ENCODE measurements at places on chromosomes 2 and 18.

- no peak for DNase-seq
Observed at GRCh38 chr2:3139906-3140305, 237.7 kb downstream of the EIPR1 start.

DNA sequence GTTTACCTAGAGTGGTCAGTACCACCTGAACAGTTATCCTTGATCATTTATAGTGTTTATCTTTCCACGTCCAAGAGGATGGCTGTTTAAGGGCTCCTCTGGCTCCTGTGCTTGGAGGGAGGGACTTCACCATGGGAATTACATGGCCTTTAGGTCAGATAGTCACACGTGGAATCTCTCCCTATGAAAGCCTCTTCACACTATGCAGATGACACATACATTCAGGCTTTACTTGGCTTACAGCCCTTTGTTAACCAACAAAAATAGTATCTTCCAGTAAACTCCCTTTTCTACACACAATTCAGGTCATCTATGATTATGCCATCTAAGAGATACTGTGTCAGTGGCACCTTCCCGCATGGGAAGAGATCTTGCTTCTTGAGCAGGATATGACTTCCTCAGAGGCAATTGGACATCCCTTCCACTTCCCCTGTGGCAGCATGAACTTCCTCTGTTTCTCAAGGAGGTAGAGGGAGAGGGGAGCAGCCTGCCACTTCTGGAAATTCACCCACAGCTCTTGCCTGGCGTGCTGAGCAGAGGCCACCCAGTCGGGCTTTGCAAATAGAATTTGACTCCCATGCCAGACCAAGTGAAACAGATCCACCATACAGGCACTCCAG lies 53.5 kb downstream of the COLEC12 start:
- peak; percentile 86 for DNase-seq

DNA sequence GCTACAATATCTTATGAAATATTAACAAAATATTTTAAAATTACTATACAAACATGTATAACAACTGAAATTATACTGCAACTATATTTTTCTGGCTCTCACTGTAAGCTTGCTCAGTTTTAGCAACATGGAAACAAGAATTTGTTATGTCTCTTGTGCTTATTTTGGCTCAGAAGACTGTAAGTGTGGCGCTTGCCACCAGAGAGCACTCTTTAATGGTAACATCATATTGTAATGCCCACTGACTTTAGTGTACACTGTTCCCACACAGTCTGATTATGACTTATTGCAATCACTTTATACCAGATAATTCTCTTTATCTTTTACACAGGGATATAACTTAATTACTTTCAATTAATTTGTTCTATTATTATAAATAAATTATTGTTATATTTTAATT lies 1500.6 kb upstream of the TMEFF2 start:
- no peak for DNase-seq

- no peak for DNase-seq
Observed at GRCh38 chr2:191715471-191715870, 37.5 kb downstream of the NABP1 start.

DNA sequence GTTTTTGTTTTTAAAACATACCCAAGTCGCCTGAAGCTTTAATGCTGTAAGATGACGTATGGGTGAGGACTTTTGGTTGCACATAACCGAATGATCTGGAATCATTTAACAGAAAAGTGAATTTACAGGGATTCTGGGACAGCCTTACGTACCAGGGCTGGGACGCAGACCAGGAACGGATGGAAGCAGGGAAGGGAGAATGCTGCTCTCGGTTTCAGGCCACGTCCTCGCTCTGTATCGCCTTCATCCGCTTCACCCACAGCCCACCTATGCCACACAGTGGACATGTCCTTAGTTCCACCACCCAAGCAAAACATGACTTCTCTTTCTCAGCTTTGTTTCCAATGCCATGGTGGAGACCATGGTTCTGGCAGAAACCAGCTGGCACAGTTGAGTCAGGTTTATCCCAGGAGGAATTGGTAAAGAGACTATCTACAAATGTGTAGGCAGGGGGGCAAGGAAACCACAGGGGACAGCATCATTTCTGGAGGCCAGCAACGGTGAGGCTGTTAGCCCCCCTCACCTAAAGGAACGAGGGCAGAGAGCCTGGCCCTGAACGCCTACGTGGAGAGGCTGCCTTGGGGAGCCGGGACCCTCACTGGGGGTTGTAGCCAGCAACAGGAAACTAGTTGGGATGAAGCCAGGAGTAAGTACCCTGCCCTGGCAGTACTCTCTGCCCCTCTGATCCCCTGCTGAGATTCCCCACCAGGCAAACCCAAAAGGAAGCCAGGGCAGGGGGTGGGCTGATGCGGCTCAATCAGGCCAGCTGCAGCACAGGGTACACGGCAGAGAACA lies 132.5 kb downstream of the NDUFA10 start:
- no peak for DNase-seq

- no peak for DNase-seq
Observed at GRCh38 chr2:63879876-63880433, 38.3 kb downstream of the UGP2 start.

DNA sequence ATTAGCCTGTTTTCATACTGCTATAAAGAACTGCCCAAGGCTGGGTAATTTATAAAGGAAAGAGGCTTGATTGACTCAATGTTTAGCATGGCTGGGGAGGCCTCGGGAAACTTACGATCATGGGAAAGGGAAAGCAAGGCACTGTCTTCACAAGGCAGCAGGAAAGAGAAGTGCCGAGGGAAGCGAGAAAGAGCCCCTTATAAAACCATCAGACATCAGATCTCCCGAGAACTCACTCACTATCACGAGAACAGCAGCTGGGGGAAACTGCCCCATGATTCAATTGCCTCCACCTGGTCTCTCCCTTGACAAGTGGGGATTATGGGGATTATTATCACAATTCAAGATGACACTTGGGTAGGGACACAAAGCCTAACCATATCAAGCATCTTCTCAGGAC lies 23.3 kb downstream of the RHOB start:
- no peak for DNase-seq

Measured in inflammatory macrophage (primary cell).